CD8-positive, alpha-beta memory T cell (primary cell): ENCODE measurements at places on chromosomes 12 and 14.

GRCh38 chr14:24965934-24966578 lies 83.9 kb downstream of the STXBP6 start:
- H3K36me3 ChIP-seq = no peaks in the 10 kb centered on the region
- H3K27ac ChIP-seq = no peak overlapping the region
- no peak for DNase-seq
- no peaks in the 10 kb centered on the region for H3K27me3 ChIP-seq
- no peaks in the 10 kb centered on the region for H3K4me1 ChIP-seq
- H3K4me3 ChIP-seq = no peak overlapping the region

DNA sequence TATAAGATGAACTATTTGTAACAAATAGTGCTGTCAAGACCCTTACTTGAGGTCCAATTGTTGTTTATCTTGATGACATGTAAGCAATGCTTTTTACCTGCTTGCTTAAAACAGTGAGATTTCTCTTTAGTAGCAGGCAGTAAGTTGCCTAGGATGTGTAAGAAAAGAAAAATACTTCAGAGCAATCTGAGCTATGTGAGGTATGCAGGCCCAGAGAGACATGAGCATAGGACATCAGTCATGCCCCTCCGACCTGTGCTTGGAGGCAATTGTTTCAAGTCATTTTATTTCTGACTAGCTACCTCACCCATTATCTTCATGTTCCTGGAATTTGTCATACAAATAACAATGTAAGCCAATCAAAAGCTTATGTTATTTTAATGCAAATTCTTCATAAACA lies 930.6 kb upstream of the FBXO33 start:
- DNase-seq = no peak
- H3K36me3 ChIP-seq = no peaks in the 10 kb centered on the region
- no peaks in the 10 kb centered on the region for H3K27me3 ChIP-seq
- H3K27ac ChIP-seq = no peak overlapping the region
- no peak overlapping the region for H3K4me3 ChIP-seq

- no peak overlapping the region for H3K27ac ChIP-seq
- H3K4me1 ChIP-seq = no peaks in the 10 kb centered on the region
- H3K27me3 ChIP-seq = no peaks in the 10 kb centered on the region
- DNase-seq = no peak
- H3K4me3 ChIP-seq = no peak overlapping the region
These were observed 1.4 kb downstream of the KRT5 start for GRCh38 chr12:52518574-52519386.

- DNase-seq = no peak
- no peaks in the 10 kb centered on the region for H3K36me3 ChIP-seq
- H3K27me3 ChIP-seq = no peaks in the 10 kb centered on the region
These were observed 30.9 kb upstream of the SYNDIG1L start for GRCh38 chr14:74456684-74457564.

DNA sequence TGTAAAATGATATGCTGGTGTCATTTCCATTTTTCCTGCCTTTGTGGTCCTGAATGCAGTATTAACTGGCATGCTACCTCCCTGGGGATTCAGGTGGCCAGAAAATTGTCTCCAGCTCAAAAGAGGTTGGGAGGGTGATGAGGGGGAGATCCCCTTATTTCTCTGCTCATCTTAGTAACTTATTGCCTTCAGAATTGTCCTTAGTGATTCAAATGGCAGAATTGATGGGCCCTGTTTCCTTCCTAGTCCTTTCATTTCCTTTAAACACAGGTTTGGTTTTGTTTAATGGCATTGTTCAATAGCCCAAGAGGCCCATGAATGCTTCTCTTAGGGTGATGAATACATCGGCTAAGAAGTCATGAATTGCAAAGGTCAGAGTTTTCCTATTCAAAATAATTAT lies 207.0 kb downstream of the SLC41A2 start:
- H3K27me3 ChIP-seq = no peaks in the 10 kb centered on the region
- no peak for DNase-seq
- H3K4me1 ChIP-seq = peaks cover 26% of the 10 kb centered on the region
- no peak overlapping the region for H3K27ac ChIP-seq

DNA sequence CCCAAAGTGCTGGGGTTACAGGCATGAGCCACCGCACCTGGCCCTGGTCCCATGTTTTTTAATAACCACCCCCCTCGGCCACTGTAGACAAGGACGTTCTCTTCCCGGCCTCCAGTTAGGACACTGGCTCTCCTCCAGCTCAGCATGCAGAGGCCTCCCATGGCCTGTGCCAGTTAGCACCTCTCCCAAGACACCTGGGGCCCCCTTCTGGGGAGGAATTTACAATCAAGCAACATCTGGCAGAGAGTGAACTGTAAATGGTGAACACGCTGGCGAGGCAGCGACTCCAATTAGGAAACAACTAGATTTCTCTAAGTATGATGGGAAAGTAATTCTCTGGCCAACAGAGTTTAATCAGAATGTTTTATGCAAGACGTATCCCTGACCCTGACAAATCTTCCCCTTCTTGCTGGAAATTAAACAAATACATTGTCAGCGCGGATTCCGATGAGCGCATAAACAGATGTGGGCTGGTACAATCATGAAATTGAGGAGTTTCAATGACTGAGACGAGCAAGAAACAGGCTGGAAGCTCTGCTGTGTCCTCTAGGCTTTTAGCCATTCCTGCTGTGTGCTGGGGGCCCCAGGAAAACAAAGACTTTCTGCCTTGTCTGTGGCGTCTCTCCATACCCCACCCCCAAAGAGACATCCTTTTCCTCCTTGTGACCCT lies 61.7 kb upstream of the DLK1 start:
- H3K27me3 ChIP-seq = no peaks in the 10 kb centered on the region
- H3K36me3 ChIP-seq = no peaks in the 10 kb centered on the region
- no peak overlapping the region for H3K27ac ChIP-seq
- no peak overlapping the region for H3K4me3 ChIP-seq
- no peak for DNase-seq

DNA sequence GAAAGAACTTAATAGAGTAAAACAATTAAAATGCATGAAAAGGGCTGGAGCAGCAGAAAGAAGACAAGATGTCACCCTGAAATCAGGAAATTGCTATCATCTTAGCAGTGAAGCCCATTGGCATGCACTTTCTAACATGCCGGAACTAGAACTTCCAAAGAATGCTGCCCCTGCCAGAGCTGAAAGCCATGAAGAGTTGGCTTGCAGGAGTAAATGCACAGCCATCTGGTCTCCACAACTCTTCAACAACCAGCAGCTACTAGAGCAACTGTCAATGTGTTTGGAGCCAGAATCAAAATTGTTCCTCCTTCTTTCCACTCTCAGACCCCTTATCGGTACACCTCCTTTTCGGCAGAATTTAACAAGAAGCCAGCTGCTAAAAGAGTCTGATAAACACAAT lies 414.1 kb downstream of the KCNH5 start:
- H3K27me3 ChIP-seq = no peaks in the 10 kb centered on the region
- no peak for DNase-seq
- H3K36me3 ChIP-seq = no peaks in the 10 kb centered on the region
- no peak overlapping the region for H3K27ac ChIP-seq
- H3K4me3 ChIP-seq = no peak overlapping the region

DNA sequence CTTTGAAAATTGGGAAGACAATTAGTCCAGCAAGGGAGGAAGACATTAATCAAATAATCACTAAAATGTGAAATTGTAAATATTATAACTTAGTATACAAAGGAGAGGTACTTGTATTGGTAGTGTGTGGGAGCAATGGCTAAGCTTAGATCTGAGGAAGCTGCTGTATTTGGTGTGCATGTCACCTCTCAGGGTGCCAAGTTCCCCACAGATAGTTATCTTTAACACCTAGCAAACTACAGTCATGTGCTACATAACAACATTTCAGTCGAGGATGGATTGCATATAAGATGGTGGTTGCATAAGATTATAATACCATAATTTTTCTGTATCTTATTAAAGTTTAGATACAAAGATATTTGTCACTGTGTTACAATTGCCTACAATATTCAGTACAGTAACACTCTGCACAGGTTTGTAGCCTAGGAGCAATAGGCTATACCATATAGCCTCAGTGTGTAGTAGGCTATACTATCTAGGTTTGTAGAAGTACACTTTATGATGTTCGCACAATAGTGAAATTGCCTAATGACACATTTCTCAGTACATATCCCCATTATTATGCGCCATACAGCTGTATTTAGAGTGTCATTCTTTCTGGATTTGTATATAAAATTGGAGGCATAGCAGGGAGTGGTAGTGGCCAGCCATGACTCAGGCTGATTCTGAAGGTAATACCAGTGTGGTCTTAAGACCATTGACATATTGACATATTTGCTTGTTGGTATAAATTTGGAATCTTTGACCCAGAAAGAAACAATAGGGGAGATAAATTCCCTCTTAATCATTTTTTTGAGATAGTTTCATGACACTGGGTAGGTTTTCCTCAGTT lies 55.8 kb downstream of the RAD51B start:
- H3K27me3 ChIP-seq = no peaks in the 10 kb centered on the region

DNA sequence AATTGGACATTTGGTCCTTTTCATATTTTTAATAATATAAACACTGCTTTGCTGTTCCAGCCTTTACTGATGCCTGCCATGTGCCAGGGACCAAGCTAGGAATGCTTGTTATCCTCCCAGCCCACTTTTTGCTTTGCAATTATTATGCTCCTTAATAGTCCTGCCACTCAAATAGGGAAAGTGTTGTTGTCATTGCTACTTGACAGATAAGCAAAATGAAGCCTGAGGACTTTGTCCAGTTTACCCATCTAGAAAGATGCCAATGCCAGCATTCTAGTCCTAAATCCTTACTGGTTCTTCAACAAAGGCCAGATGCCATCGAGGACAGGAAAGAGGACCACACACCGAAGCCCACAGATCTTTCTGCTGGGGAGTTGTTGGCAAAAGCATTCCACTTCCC lies 246.5 kb downstream of the EMP1 start:
- no peaks in the 10 kb centered on the region for H3K4me1 ChIP-seq
- DNase-seq = no peak
- H3K4me3 ChIP-seq = no peak overlapping the region

DNA sequence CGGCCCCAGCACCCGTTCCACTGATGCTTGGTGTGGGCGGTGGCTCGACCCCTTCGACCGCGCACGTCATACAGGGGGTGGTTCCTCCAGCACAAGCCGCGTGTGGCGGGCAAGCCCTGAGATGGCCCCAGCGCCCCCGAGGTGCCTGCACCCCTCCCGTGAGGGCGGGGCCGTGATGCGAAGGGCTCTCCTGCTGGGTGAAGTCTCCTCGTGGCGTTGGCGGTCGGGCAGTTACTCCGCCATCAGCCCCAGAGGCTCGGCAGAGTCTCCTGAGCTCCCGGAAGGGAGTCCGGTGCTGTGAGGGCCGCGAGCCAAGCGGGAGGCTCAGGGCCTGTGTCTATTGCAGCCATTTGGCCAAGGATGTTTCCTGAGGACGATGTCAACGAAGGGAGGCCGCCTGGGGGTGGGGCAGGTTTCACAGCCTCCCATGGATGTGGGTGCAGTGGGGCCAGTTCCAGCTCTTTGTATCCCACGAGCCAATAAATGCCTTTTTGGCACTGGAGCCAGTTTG lies 78.1 kb upstream of the GALNT9 start:
- no peak for DNase-seq
- H3K4me1 ChIP-seq = no peaks in the 10 kb centered on the region
- H3K27ac ChIP-seq = no peak overlapping the region
- no peaks in the 10 kb centered on the region for H3K27me3 ChIP-seq
- no peak overlapping the region for H3K4me3 ChIP-seq

- H3K4me1 ChIP-seq = no peaks in the 10 kb centered on the region
- H3K36me3 ChIP-seq = no peaks in the 10 kb centered on the region
- DNase-seq = no peak
- no peak overlapping the region for H3K4me3 ChIP-seq
- H3K27ac ChIP-seq = no peak overlapping the region
These were observed 7.0 kb downstream of the B4GALNT3 start for GRCh38 chr12:466762-467161.

DNA sequence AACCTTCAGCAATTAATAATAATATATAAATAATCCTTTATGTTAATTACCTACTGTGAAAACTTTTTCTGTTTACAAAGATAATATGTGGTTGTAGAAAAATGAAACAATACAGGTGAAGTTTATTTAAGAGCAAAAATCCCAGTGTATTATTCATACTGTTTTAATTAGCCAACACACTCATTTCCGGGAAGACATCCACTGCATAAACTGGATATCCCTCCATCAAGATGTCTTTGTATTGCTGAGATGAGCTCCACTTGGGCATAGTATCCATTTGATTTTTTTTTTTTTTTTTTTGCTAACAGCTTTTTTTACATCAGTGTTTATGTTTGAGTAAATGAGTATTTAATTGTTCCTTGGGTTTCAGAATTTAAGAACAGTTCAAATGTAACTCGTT lies 13.7 kb upstream of the DERA start:
- no peak overlapping the region for H3K4me3 ChIP-seq
- H3K27ac ChIP-seq = no peak overlapping the region
- no peaks in the 10 kb centered on the region for H3K4me1 ChIP-seq
- no peak for DNase-seq
- peaks cover 23% of the 10 kb centered on the region for H3K36me3 ChIP-seq
- no peaks in the 10 kb centered on the region for H3K27me3 ChIP-seq

- H3K4me3 ChIP-seq = no peak overlapping the region
- H3K36me3 ChIP-seq = peaks cover 8% of the 10 kb centered on the region
- no peaks in the 10 kb centered on the region for H3K27me3 ChIP-seq
- H3K27ac ChIP-seq = no peak overlapping the region
- no peaks in the 10 kb centered on the region for H3K4me1 ChIP-seq
These were observed 15.7 kb downstream of the NFYB start for GRCh38 chr12:104122298-104122697.

- no peaks in the 10 kb centered on the region for H3K36me3 ChIP-seq
- no peak overlapping the region for H3K4me3 ChIP-seq
These were observed 143.1 kb downstream of the BICD1 start for GRCh38 chr12:32249777-32250176.

- peaks cover 67% of the 10 kb centered on the region for H3K4me1 ChIP-seq
- DNase-seq = peak; percentile 13
- peak overlapping the region; percentile 58 for H3K4me3 ChIP-seq
- no peaks in the 10 kb centered on the region for H3K27me3 ChIP-seq
These were observed 281.1 kb upstream of the AMIGO2 start for GRCh38 chr12:47360771-47361388.

- no peak overlapping the region for H3K4me3 ChIP-seq
- H3K27me3 ChIP-seq = no peaks in the 10 kb centered on the region
- no peak for DNase-seq
- no peaks in the 10 kb centered on the region for H3K36me3 ChIP-seq
These were observed 50.3 kb upstream of the PCED1B start for GRCh38 chr12:47028981-47029708.

DNA sequence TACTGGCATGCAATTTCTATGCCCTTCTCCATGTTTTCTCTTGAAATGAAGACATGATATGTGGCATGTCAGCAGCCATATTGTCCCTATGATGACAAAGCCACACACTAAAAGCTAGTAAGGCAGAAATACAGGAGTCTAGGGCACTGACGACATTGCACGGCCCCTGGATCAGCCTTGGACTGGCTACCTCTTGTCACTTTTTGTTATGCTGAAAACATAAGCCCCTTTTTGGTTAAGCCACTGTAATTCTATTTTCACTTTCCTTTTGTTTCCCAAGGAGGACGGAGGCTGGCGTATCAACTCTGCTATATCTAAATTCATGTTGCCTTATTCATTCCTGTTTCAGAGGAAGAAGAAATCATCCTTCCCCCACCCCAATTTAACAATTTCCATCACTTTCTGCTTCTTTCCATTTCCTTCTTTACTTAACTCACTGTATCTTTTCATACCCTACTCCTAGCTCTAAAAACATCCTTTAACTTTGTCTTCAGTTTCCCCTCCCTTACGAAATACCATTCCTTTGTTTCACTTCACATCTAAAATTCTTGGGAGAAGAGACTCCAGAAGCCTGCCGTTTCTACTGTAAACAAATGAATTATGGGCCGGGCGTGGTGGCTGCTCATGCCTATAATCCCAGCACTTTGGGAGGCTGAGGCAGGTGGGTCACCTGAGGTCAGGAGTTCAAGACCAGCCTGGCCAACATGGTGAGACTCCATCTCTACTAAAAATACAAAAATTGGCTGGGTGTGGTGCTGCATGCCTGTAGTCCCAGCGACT lies 364.1 kb downstream of the PCNX1 start:
- H3K36me3 ChIP-seq = no peaks in the 10 kb centered on the region
- no peaks in the 10 kb centered on the region for H3K27me3 ChIP-seq
- peaks cover 10% of the 10 kb centered on the region for H3K4me1 ChIP-seq
- DNase-seq = no peak
- no peak overlapping the region for H3K27ac ChIP-seq
